ENCODE measurements at places on chromosomes 3 and 15.

- DNase-seq: no peak
These were observed 38.6 kb downstream of the ONECUT1 start for GRCh38 chr15:52751522-52751921.

GRCh38 chr15:88748081-88748480 lies 55.2 kb upstream of the ACAN start:
- DNase-seq: no peak

GRCh38 chr15:58569455-58569854 lies 137.7 kb downstream of the LIPC start:
- no peak for DNase-seq

GRCh38 chr3:81955878-81956277 lies 194.4 kb upstream of the GBE1 start:
- no peak for DNase-seq

GRCh38 chr3:105832644-105833043 lies 36.2 kb downstream of the CBLB start:
- no peak for DNase-seq
